CD4-positive, alpha-beta memory T cell (primary cell): ENCODE measurements at places on chromosomes 6 and 20. TPM values are rescaled to one million over a fixed set of nuclear protein-coding genes. Genes with fewer than 3 reads are reported as not detected.
A peak's percentile ranks its signal among the peaks of the same experiment; 100 is the strongest.

The LRFN2 gene
- total RNA-seq, result not detected

The ADGB gene
- not detected for total RNA-seq

The TGM2 gene
- 0.50 TPM for total RNA-seq

The JAG1 gene
- total RNA-seq, result 0.29 TPM

The AGER gene
- 74.8 TPM for total RNA-seq

The PRDM13 gene
- total RNA-seq, result not detected

The UST gene
- total RNA-seq, result 7.6 TPM

The EFCAB8 gene
- total RNA-seq, result 1.8 TPM

The PRSS16 gene
- 1.9 TPM for total RNA-seq

The RREB1 gene
- 43.0 TPM for total RNA-seq

- no peak overlapping the region for H3K4me3 ChIP-seq
- DNase-seq, result no peak
- peaks cover 24% of the 10 kb centered on the region for H3K36me3 ChIP-seq
- no peaks in the 10 kb centered on the region for H3K27me3 ChIP-seq
- H3K4me1 ChIP-seq, result peaks cover 22% of the 10 kb centered on the region
Measured at GRCh38 chr20:32236048-32236533, 28.4 kb downstream of the POFUT1 start.

DNA sequence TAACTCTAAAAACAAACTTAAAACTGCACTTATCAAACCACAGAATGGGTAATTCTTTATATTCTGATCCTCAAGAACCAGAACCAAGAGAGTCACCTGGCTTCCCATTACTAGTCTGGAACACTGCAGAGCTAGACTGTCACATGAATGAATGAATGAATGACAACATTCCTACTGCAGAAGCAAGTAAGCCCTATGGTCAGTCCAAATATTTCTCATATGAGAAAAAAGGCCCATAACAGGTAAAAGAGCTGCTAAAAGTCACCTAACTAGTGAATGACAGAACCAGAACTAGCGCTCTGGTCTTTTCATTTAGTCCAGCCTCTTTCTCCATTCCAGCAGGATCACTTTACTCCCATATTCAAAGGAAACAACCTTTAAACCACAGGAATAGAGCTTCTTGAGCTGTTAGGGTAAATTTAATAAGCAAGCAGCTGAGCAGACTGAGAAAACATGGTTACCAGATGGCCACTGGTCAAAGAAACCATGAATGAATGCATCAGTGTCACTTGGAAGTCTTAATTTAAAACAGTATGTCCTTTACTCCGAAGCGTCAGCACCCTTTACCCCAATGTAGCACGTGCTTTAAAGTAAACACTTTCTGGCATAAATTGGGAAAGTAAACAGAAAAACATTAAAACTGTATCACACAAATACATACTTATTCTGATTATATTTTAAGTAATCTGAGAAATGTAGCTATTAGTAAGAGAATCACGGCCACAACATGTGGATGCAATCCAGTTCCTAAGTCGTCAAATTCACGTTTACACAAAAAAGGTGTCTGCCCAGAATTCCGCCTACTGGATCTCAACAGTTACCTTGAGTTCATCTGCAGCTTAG, 1.4 kb downstream of the PREP start:
- H3K36me3 ChIP-seq, result no peaks in the 10 kb centered on the region
- H3K4me3 ChIP-seq, result peak overlapping the region; percentile 20
- no peak for DNase-seq
- no peak overlapping the region for H3K27ac ChIP-seq
- H3K4me1 ChIP-seq, result peaks cover 53% of the 10 kb centered on the region

DNA sequence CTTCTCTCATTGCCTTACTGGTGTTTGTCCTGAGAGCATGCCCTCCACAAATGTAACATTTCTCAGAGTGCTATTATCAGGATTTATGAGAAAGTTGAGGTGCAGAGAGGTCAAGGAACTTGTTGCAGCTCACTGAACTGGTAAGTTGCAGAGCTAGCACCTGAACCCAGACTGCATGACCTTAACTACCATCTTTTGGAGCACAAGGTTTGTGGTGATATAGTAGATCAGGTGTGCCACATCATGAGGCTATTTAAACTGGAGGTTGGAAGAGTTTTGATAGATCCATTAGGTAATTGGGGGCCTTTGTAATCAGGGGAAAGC, 112.0 kb upstream of the CITED2 start:
- H3K27ac ChIP-seq, result no peak overlapping the region
- H3K4me3 ChIP-seq, result no peak overlapping the region
- DNase-seq, result no peak
- H3K36me3 ChIP-seq, result no peaks in the 10 kb centered on the region
- peaks cover 10% of the 10 kb centered on the region for H3K4me1 ChIP-seq

- H3K27ac ChIP-seq, result no peak overlapping the region
- H3K27me3 ChIP-seq, result no peaks in the 10 kb centered on the region
- no peaks in the 10 kb centered on the region for H3K4me1 ChIP-seq
- H3K36me3 ChIP-seq, result no peaks in the 10 kb centered on the region
Measured at GRCh38 chr6:101662111-101662897, 268.8 kb downstream of the GRIK2 start.

- H3K27ac ChIP-seq, result no peak overlapping the region
- no peaks in the 10 kb centered on the region for H3K27me3 ChIP-seq
- no peak overlapping the region for H3K4me3 ChIP-seq
- no peaks in the 10 kb centered on the region for H3K36me3 ChIP-seq
Measured at GRCh38 chr6:135012764-135013163, 41.9 kb downstream of the HBS1L start.

DNA sequence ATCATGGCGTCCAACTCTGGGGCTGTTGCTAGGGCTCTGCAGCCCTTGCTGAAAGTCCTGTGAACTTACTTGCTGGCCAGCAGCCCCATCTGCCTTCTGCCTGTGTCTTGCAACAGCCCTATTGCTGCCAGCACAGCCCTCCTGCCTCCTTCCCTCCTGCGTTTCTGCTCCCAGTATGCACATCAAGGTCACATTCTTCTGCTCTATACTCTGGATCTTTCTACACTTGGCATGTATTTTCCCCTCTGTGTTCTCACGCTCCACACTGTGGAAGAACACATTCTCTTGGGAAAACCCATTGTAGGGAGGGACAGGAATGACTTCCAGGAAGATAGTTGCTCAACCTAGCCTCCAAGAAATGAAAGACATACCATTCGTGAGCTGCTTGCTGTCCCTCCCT, 80.9 kb upstream of the PHACTR2 start:
- no peak overlapping the region for H3K4me3 ChIP-seq
- no peak for DNase-seq
- no peaks in the 10 kb centered on the region for H3K36me3 ChIP-seq

DNA sequence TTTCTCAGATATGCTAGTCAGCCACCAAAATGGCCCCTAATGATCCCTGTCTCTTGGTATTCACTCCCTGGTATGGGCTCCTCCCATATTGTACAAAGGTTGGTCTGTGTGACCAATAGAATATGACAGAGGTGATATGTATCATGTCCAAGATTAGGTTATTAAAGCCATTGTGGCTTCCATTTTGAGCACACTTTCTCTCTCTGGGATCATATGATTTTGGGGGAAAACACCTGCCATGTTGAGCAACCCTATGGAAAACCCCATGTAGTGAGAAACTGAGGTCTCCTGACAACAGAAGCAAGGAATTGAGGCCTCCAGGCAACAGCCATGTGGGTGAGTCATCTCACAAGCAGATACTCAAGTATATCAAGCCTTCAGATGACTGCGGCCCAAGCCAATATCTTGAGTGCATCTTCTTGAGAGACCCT, 7.1 kb upstream of the ZNF318 start:
- no peak for DNase-seq
- H3K36me3 ChIP-seq, result no peaks in the 10 kb centered on the region
- H3K27me3 ChIP-seq, result no peaks in the 10 kb centered on the region
- no peak overlapping the region for H3K27ac ChIP-seq
- no peak overlapping the region for H3K4me3 ChIP-seq
- H3K4me1 ChIP-seq, result peaks cover 9% of the 10 kb centered on the region

DNA sequence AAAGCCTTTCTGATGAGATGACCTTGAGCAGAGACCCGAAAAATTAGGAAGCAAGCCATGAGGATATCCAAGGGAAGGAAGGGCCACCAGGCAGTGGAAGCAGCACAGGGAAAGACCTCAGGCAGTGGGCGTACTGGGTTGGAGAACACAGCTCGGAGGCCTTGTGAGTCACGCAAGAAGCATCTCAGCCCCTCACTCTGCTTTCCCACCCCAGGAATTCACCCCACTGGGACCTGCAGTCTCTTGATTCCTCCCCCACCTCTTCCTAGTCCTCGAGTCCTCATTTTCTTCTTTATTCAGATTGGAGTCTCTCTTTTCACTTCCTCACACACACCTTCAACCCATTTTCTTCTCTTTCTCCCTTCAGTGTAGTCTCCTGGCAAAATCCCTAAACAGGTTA, 27.0 kb downstream of the RPRD1B start:
- H3K27me3 ChIP-seq, result no peaks in the 10 kb centered on the region
- DNase-seq, result no peak
- H3K4me3 ChIP-seq, result no peak overlapping the region
- peaks cover 51% of the 10 kb centered on the region for H3K36me3 ChIP-seq
- H3K27ac ChIP-seq, result no peak overlapping the region
- H3K4me1 ChIP-seq, result no peaks in the 10 kb centered on the region

DNA sequence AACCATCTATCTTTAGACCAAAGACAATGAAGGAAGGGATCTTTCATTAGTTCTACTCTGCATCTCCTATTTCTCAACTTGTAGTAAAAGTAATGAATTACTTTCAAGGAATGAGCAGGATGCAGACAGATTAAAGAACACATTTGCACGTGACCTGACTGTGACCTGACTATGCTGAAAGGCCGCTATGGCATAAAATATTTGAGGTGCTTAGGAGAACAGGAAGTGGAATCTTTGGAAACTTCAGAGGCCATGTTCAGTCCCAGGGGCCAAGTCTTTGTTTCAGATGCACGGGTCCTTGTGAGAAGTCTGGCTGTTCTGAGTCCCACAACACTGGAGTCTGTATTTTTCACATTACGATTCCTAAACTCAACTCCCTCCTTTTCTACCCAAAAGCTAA, 41.0 kb downstream of the NINL start:
- no peaks in the 10 kb centered on the region for H3K4me1 ChIP-seq
- H3K36me3 ChIP-seq, result no peaks in the 10 kb centered on the region

DNA sequence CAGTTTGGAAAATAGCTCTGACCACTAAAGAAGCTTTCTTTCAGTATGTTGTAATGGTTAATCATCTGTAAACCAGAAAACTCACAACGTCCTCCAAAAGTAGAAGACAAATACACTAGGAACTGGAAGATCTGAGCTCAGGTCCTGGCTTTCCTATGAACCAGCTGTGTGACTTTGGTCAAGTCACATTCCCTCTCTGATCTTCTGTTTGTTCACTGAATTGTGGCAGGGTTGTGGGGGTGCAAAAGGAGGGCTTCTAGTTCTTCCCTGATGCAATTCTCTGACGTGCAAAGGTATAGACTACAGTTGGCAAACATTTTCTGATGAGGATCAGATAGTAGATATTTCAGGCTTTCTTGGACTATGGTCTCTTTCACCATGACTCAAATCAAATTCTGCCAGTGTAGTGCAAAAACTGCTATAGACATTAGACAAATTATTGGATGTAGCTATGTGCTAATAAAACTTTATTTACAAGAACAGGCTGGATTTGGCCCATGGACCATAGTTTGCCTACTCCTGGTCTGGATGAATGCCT, 44.9 kb downstream of the ATXN1 start:
- H3K27ac ChIP-seq, result no peak overlapping the region
- H3K27me3 ChIP-seq, result no peaks in the 10 kb centered on the region
- H3K4me3 ChIP-seq, result no peak overlapping the region
- H3K4me1 ChIP-seq, result peaks cover 29% of the 10 kb centered on the region
- H3K36me3 ChIP-seq, result no peaks in the 10 kb centered on the region

- peak; percentile 47 for DNase-seq
- no peaks in the 10 kb centered on the region for H3K27me3 ChIP-seq
- peak overlapping the region; percentile 87 for H3K27ac ChIP-seq
Measured at GRCh38 chr20:36950414-36951197, 902 bp downstream of the SAMHD1 start.

DNA sequence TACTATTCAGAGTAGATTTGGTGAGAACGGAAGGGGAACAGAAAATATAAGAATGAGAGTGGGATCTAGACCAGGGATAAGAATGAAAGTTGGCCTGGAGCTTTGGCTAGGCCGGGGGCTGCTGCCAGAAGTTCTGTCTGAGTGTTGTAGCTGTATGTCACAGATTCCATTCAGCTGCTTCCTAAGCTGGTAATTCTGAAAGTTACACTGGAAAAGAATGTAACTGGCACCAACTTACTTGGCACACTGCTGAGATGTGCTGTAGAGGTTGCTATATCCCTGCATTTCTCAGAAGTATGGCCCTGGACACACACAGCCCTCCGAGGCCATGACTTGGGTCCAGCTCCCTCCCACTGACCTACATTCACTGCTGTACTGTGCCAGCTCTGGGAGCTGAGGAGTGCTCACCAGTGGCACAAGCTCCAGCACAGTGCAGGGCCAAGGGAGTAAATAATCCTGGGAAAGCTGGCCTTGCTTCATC, 25.8 kb upstream of the TMEM217 start:
- H3K36me3 ChIP-seq, result peaks cover 62% of the 10 kb centered on the region
- no peaks in the 10 kb centered on the region for H3K4me1 ChIP-seq
- H3K27ac ChIP-seq, result no peak overlapping the region
- H3K4me3 ChIP-seq, result no peak overlapping the region

- H3K4me1 ChIP-seq, result no peaks in the 10 kb centered on the region
- H3K36me3 ChIP-seq, result no peaks in the 10 kb centered on the region
- H3K4me3 ChIP-seq, result no peak overlapping the region
- no peak overlapping the region for H3K27ac ChIP-seq
- H3K27me3 ChIP-seq, result no peaks in the 10 kb centered on the region
Measured at GRCh38 chr6:128370072-128370471, 150.3 kb downstream of the PTPRK start.

- no peak overlapping the region for H3K4me3 ChIP-seq
- no peaks in the 10 kb centered on the region for H3K36me3 ChIP-seq
- DNase-seq, result no peak
- H3K27ac ChIP-seq, result no peak overlapping the region
- H3K27me3 ChIP-seq, result no peaks in the 10 kb centered on the region
Measured at GRCh38 chr20:17525132-17525531, 6.0 kb downstream of the BFSP1 start.

DNA sequence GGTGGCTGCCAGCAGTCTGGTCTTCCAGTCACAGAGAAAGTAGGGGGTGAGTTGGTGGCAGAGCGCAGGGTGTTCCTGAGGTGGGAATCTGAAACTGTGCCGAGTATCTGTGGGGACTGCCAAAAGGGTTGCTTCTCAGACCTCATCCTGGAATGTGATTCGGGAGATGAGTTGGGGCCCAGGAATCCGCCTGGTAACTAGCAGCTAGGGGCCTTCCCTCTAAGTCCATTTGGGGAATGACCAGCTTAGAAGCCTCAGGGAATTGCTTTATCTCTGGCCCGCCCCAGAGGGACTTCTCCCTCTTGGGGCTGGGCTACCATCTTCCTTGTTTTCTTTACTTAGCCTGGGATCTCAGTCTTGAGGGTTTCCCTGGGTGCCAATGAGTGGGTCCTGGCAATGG, 49.6 kb downstream of the MOCS1 start:
- H3K4me1 ChIP-seq, result no peaks in the 10 kb centered on the region
- no peak for DNase-seq
- no peaks in the 10 kb centered on the region for H3K27me3 ChIP-seq
- no peak overlapping the region for H3K4me3 ChIP-seq

DNA sequence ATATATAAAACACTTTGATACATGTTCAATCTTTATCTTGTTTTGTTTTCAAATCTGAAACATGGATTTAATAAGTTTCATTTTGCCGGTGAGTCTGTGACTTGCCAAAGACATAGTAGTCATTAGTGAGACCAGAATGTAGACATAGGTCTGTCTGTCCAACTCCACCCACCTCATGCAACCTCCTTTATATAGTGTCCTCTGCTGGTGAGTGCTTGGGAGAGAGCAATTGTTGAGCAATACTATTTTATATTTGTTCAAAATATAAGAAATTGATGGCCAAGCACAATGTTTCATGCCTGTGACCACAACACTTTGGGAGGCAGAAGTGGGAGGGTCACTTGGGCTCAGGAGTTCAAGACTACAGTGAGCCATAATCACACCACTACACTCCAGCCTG, 10.8 kb upstream of the LY86 start:
- no peaks in the 10 kb centered on the region for H3K27me3 ChIP-seq
- no peak overlapping the region for H3K27ac ChIP-seq
- no peaks in the 10 kb centered on the region for H3K36me3 ChIP-seq
- H3K4me1 ChIP-seq, result no peaks in the 10 kb centered on the region
- DNase-seq, result no peak
